ENCODE measurements at places on chromosomes 5 and 9. TPM values are rescaled to one million over a fixed set of nuclear protein-coding genes. Genes with fewer than 3 reads are reported as not detected.

The ACTBL2 gene
- 1.5 TPM for total RNA-seq

The STK32A gene
- 2.9 TPM for total RNA-seq

The ADAMTS6 gene
- 16.2 TPM for total RNA-seq

The BARHL1 gene
- total RNA-seq: not detected

The HSD17B3 gene
- total RNA-seq: not detected

Measured in kidney epithelial cell (primary cell).